Activated B cell treated with CpG ODN at 0.5 μM for 24 hours (primary cell): ENCODE measurements at places on chromosomes 11 and 22.

DNA sequence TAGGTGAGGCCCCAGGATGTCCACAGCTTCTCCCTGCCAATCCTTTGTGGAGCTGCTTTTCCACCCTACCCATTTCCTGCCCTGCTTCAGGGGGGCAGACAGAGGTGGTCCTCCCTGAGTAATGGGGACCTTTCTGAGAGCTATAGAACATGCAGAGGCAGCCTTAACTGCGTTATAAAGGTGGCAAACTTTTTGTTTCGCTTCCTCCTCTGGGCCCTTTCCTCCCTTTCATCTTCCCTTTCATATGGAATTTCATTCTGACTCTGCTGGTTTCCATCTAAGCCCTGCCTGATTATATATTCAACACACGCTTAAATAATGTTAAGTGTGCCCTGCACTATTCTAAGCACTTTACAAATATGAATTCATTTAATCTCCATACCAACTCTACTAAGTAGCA is 169.3 kb upstream of the E2F8 start:
- H3K4me1 ChIP-seq: no peaks in the 10 kb centered on the region
- no peak overlapping the region for H3K27ac ChIP-seq
- no peaks in the 10 kb centered on the region for H3K36me3 ChIP-seq
- H3K4me3 ChIP-seq: no peak overlapping the region
- no peak for DNase-seq
- H3K27me3 ChIP-seq: peaks cover 6% of the 10 kb centered on the region

GRCh38 chr11:1509626-1510255 is 23.2 kb upstream of the MOB2 start:
- H3K27me3 ChIP-seq: no peaks in the 10 kb centered on the region
- peaks cover 10% of the 10 kb centered on the region for H3K36me3 ChIP-seq
- no peak overlapping the region for H3K27ac ChIP-seq
- H3K4me1 ChIP-seq: peaks cover 43% of the 10 kb centered on the region
- H3K4me3 ChIP-seq: no peak overlapping the region

DNA sequence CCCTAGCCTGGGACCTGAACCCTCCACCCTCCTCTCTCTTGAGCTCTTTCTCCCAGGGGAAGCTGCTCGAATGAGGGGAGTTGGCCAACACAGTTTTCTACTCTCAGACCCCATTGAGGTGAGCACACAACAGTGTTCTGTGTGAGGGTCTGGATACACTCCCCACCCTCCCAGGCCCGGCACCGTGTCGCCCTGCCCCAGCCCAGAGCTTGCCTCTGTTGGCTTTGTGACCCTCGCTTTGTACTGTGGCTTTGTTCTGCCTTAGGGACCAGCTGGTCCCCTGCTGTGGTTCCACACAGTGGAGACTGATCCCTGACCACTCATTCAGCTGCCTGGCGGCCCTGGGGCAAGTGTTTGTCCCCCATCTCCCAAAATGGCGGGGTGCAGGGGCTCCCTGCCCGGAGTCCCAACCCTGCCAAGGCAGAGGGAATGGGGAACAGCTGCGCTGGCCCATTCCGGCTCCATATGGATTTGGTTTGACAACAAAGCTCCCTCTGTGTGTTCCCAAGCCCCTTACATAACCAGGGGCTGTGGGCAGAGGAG is 8.3 kb downstream of the ST3GAL4 start:
- H3K36me3 ChIP-seq: no peaks in the 10 kb centered on the region
- DNase-seq: no peak
- H3K4me1 ChIP-seq: no peaks in the 10 kb centered on the region

DNA sequence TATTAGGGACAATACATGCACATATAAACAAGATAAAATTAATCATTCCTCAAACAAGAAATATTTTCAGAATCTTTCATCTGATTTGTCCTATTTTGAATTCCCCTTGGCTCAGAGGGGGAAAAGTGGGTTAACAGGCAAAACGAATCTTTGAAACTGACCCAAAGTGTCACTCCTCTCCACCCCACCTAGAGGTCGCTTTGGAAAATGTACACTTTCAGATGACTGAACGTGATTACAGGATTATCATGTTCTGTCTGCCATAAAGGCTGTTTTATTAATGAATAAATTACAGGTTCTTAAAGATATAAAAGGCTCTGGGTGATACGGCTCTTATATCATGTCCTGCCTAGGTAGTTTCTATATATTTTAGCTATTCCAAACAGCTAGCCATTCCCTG is 1735.0 kb downstream of the LRRC4C start:
- DNase-seq: no peak
- H3K27me3 ChIP-seq: no peaks in the 10 kb centered on the region
- no peak overlapping the region for H3K27ac ChIP-seq
- no peak overlapping the region for H3K4me3 ChIP-seq
- no peaks in the 10 kb centered on the region for H3K36me3 ChIP-seq
- H3K4me1 ChIP-seq: no peaks in the 10 kb centered on the region

- DNase-seq: no peak
- no peaks in the 10 kb centered on the region for H3K27me3 ChIP-seq
- H3K27ac ChIP-seq: no peak overlapping the region
- H3K36me3 ChIP-seq: no peaks in the 10 kb centered on the region
Measured at GRCh38 chr11:54944211-54944610, 237.6 kb downstream of the OR4A5 start.

GRCh38 chr11:126815111-126815510 is 185.5 kb downstream of the KIRREL3 start:
- H3K36me3 ChIP-seq: no peaks in the 10 kb centered on the region
- H3K4me1 ChIP-seq: no peaks in the 10 kb centered on the region
- H3K27ac ChIP-seq: no peak overlapping the region

- peaks cover 71% of the 10 kb centered on the region for H3K4me1 ChIP-seq
- peak overlapping the region; percentile 64 for H3K4me3 ChIP-seq
Measured at GRCh38 chr11:47395223-47396048, 13.0 kb upstream of the SLC39A13 start.

- H3K4me1 ChIP-seq: no peaks in the 10 kb centered on the region
- no peak for DNase-seq
- no peak overlapping the region for H3K4me3 ChIP-seq
- no peaks in the 10 kb centered on the region for H3K36me3 ChIP-seq
Measured at GRCh38 chr11:11427542-11427941, 74.5 kb upstream of the CSNK2A3 start.

GRCh38 chr22:44995105-44995514 is 14.7 kb downstream of the PHF21B start:
- H3K36me3 ChIP-seq: no peaks in the 10 kb centered on the region
- DNase-seq: no peak
- H3K27me3 ChIP-seq: peaks cover 9% of the 10 kb centered on the region
- no peak overlapping the region for H3K4me3 ChIP-seq
- H3K4me1 ChIP-seq: no peaks in the 10 kb centered on the region

DNA sequence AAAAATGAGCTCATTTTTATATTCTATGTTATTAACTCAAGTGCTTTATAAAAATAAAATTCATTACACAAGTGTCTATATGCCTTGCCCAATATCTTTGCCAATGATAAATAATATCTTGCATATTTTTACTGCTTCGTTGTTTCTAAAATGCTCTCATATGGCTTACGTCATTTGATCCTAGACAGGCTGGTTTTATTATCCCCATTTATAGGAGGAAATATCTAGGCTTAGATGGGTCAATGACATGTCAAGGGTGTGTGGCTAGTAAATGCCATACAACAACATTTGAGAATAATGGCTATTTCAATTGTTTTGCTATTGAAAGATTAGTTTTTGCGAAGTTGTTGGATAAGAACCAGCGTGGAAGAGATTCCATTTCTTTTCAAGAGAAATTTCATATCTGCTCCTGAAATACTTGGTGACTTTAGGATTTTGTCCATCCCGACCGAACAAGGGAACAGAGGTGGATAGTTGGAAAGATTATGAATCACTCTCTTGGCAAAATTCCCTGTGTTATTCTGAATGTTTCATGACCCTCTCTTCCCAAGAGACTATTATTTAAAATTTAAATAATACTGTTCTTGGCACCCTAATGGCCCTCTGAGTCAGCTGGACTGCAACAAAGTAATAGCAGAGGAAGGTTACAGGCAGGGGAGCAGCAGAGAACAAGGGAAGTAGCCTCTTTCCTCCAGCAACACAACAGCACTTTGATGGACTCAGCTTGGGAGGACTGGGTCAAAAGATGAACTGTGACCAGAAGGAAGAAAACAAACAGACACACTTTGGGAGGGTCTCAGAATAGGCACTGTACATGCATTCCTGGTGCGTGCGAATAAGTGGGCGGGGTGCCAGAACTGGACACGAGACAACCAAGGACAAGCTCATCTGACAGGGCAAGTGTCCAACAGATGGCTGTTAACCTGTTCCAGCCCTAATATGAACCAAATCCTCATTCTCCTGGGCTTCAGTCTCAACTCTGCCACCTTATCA is 94.5 kb downstream of the ME3 start:
- H3K4me1 ChIP-seq: no peaks in the 10 kb centered on the region
- H3K36me3 ChIP-seq: no peaks in the 10 kb centered on the region
- DNase-seq: no peak
- no peak overlapping the region for H3K27ac ChIP-seq
- no peak overlapping the region for H3K4me3 ChIP-seq

GRCh38 chr11:47234669-47235100 is 13.9 kb downstream of the ACP2 start:
- no peak overlapping the region for H3K27ac ChIP-seq
- H3K4me1 ChIP-seq: peaks cover 2% of the 10 kb centered on the region
- H3K4me3 ChIP-seq: no peak overlapping the region
- no peaks in the 10 kb centered on the region for H3K27me3 ChIP-seq

DNA sequence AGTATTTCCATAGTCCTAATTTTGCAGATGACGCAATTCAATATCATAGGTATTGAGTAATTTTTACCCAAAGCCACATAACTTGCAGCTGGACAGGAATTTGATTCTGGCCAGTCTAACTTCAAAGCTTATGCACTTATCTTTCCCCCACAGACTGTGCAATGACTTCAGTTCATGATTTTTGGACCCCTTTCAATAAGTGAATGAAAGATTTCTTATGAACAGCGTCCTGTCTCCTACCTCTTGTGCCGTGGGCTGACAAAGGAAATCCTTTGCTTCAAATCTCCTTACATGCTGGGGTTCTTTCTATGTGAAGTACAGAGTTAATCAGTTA is 217.7 kb upstream of the KIRREL3 start:
- no peak overlapping the region for H3K27ac ChIP-seq
- no peaks in the 10 kb centered on the region for H3K4me1 ChIP-seq

DNA sequence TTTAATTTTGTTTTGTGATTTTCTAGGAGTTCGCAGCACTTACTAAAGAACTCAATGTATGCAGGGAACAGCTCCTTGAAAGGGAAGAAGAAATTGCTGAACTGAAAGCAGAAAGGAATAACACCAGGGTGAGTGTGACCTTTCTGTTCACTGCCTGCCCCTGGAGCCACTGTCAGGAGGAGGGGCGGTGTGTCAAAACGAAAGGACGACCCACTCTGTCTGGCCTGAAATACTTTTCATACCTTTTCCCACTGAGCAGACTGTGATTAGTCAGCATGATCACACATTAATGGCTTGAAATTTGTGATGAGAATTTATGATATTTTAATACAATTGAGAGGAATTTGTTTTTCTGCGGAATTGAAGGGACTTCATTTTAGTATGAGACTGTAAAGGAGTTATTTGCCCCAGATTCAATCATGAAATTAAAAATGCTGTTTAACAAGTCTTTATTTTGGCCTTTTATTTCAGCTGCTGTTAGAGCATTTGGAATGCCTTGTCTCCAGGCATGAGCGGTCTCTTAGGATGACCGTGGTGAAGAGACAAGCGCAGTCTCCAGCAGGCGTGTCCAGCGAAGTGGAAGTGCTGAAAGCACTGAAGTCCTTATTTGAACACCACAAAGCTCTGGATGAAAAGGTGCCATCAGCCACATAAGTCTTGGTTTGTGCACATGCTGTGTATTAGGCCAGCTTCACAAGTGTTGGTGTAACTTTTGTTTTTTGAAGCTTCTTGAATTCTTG is 54.1 kb downstream of the PPFIA1 start:
- peaks cover 69% of the 10 kb centered on the region for H3K36me3 ChIP-seq
- H3K27ac ChIP-seq: no peak overlapping the region
- no peak overlapping the region for H3K4me3 ChIP-seq

DNA sequence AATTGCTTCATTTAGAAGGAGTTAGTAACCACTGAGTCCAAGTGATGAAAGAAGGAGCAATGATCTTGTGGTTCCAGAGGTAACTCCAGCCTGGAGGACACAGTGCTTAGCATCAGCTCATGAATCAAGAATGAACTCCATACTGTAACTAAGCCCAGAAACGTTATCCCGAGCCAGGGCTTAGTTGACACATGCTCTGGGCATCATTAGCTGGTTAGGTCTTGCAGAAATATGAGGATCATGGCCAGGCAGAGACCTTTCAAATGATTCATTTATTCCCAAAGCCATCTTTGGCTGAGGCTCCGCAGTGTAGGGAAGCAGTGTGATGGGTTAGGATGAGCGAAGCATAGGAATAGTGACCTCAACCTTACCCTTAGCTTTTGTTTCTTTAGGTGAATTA is 277.4 kb downstream of the FAM76B start:
- H3K4me3 ChIP-seq: no peak overlapping the region
- H3K36me3 ChIP-seq: no peaks in the 10 kb centered on the region
- H3K27ac ChIP-seq: no peak overlapping the region
- no peak for DNase-seq

DNA sequence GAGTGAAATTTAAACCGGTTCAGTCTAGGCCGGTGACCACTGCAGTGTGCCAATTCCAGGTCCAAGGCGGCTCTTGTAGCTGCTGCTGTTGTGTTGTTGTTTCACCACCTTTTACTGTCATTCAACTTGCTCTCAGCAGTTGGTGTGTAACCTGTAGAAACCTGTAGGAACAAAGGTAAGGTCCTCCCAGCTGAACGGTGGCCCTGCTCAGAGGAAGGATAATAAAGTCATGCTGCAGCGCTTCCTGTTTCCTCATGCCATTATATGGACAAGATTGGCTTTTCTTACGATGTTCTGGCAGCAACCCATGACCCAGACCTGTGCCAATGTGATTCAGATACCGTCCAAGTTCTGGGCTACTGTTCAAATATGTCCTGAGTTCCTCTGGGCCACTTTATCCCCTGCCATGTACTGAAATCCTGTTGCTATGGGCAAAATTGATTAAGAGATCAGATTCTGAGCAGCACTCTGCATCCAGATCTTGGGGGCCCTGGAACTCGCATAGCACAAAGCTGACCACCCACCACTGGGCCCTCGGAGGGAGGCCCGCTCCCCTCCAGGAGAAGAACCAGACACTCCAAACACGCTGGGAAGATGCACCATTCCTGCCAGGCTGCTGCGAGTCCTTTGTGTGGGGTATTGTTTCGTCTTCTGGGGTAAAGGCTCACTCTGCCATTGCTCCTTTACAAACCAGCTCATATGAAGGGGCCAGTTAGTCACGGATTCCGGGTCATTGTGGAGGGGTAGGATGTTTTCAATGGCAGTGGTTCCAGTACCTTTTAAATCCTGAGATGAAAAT is 13.2 kb downstream of the FAM181B start:
- no peak overlapping the region for H3K4me3 ChIP-seq
- no peaks in the 10 kb centered on the region for H3K4me1 ChIP-seq
- no peaks in the 10 kb centered on the region for H3K36me3 ChIP-seq
- DNase-seq: no peak

GRCh38 chr11:121696177-121696871 is 243.6 kb upstream of the SORL1-AS1 start:
- H3K27ac ChIP-seq: no peak overlapping the region
- H3K4me1 ChIP-seq: no peaks in the 10 kb centered on the region
- peaks cover 14% of the 10 kb centered on the region for H3K27me3 ChIP-seq
